ENCODE measurements at places on chromosomes 6 and 20.

GRCh38 chr6:80250391-80250997 is 144.0 kb downstream of the BCKDHB start:
- no peak for DNase-seq

DNA sequence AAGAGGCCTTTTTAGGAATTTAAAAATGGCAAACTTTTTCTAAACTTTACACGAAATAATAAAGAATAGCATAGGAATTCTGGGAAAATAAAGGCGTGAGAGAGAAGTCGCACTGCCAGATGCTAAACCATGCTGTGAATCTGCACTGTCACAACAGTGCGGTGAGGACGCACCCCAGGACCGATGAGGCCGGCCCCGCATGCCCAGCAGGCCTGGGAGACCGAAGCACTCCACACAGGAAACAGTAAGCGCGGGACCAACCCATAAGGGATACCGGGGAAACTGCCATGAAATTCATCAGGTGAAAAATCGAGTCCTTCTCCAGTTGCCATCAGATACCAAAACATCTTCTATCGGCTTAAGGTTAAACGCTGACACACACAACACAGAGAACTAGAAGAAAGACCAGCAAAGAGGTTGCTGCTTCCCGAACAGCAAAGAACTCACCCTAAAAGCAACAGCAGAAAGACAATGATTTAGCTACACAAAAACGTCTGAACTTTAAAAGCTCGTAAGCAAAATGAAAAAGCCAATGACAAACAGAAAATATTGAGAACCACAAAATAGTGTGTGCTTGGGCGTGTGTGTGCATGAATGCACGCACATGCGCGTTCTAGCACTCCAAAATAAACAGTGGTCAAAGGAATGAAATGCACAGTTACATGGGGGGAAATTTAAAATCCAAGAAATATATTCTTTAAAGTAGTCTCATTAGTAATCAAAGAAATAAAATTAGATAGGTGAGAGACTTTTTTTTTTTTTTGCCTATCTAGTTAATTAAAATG is 15.4 kb downstream of the RAMACL start:
- no peak for DNase-seq

DNA sequence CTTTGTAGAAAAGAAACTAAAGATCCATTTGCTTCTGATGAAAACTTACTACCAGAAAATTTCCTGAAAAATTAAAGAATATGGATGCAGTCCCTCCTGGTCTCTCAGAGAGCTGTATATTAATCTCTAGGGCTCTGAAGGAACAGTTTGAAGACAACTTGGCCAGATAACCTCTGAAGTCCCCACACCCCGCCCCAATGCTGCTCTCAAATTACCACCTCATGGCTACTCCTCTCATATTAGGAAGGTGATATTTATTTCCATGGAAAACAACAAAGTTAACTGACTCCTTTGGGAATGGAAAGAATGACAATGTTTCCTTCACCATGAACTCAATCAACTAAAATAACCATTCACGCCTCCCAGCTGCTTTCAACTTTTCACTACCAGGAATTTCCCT is 408.4 kb upstream of the FLRT3 start:
- no peak for DNase-seq

DNA sequence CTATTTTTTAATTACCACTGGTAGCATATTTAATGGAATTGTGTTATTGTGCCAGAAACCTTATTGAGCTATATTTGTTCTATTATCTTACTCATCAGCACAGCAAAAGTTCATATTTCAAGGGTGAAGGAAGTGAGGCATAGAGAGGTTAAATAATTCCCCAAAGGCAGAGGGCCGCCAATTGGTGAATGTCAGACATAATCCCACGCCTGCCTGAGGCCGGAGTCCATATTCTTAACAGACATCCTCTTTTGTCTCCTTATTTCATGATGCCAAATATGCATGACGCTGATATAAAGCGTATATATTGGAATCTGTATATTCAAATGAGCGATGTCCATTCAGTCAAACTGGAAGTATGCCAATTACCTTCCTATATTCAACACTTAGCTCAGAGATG is 505.0 kb upstream of the SLC35B3 start:
- DNase-seq = no peak

DNA sequence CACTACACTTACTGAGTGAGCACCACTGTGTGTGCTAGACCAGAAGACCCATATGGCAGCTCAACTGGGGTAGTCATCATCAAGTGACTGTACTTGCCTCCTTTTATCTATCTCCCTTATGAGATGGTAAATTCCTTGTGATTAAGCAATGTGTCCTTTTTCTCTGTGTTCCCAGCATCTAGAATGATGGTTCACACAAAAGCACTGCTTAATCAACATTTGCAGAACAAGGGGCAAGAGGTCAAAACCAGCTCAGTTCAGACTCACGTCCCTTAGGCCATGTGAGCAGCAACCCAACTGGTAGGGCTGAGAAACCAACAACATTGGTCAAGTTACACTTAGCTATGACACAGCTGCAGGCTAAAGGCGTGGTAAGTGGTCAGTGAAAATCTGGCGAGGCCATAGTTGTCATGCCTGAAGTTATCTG is 10.0 kb downstream of the TRAM2 start:
- no peak for DNase-seq

DNA sequence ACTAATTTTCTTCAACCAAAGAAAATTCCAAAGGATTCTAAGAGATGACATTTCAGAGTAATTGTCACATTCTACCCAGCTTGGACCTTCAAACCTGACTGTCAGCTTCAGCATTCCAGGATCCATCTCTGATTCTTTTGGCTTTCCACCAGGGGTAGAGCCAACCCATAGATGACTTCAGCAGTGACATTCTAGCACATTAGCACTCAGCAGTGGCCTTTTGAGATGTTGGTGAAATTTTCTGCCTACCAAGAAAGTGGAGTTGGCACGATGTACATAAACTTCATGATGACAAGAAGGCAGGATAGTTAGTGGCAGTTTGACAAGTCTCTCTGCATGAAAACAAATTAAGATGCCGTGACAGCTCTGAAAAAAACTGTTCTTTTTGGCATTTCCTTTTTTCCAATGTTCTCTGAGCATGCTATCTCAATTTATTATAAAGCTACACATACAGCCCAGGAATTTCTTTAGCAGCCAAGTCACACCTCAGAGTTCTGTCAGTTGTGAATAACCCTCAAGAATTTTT is 466.5 kb upstream of the RNF217 start:
- DNase-seq = no peak

- no peak for DNase-seq
Measured at GRCh38 chr20:48003021-48003420, 217.7 kb upstream of the SULF2 start.

- DNase-seq = no peak
Measured at GRCh38 chr6:89836639-89837222, 7.1 kb downstream of the CASP8AP2 start.

- peak; percentile 90 for DNase-seq
Measured at GRCh38 chr6:113936093-113936934, 34.6 kb downstream of the HDAC2 start.

DNA sequence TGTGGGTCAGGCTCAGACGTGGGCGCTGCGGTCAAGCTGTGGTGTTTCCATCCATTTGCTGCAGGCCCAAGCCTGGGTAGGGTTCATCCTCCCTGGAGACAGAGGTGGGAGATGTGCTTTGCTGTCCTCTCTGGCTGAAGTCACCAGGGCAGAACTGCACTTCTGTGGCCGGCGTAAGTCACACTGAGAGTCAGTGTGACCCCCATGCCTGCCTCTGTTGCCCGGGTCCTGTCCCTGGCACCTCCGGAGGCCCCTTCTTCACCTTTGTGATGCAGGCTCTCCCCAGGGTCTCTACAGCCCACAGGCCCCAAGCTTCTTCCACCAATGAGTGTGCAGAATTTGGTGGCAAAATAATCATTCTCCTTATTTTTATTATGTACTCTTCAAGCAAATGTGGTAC is 53.8 kb upstream of the DACT2 start:
- no peak for DNase-seq

DNA sequence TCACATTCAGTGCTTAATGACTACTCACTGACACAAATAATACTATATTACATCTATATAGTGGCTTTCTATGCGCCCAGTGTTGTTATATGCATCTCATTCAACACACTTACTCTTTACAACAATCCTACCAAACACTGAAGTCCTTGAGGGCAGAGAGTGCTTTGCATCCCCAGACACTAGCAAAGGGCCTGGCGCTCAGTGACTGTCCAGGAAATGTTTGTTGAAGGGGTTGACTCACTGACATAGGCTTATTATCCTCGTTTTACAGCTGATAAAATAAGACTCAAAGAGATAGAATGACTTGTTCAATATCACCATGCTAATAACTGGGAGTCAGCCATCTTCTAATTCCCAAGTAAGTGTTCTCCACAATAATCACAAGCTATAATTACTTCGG is 163.3 kb downstream of the ARHGAP18 start:
- DNase-seq = no peak

DNA sequence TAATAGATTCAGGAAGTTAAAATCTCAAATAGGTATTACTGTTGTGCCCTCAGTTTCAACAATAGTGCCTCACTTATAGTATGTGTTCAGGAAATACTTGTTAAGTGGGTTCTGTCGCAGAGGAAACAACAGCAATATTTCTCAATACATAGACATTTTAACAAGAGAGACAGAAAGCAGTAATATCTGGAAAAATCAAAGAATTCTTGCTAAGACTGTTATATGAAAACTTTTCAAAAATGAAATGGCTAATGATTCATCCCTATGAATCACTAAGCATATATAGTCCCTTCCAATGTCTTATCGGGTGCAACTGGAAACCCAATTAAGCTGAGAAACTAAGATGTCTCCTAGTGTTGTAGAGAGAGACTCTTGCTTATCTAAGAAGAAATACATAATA is 668.9 kb downstream of the TFAP2A start:
- DNase-seq = no peak

- no peak for DNase-seq
Measured at GRCh38 chr6:149884617-149885016, 13.3 kb downstream of the RAET1E start.

DNA sequence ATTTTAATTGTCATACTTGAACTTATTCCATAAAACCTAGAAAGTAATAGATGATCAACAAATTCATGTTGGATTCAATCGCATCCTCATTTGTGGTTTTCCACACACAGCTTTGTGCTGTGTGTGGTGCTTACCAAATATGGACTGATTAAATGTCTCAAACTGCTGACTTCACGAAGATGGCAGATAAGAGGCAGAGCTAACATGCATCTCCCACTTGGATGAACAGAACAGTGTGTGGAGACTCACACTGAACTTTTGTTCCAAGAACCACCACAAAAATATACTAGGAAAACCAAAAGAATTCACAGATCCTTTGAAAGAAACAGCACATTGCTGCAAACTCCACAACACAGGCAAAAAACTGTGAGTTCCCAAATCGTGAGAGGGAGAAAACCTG is 603.7 kb downstream of the TENT5A start:
- DNase-seq = no peak

DNA sequence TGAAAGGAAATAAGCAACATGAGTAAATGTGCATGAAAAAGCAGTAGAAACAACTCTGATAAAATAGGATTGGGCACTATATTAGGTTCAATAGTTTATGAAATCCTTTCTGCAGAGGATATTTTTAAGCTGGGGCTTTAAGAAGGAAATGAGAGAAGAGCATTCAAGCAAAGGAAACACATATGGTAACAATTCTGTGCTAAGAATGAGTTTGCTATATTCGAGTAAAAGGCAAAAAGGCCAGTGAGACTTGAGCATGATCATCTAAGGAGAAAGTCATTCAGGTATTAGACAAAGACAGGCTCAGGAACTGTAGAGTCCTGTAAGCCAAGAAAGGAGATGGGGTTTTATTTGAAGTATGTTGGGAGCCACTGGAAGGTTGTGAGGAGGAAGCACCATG is 387.1 kb upstream of the FLRT3 start:
- peak; percentile 33 for DNase-seq

- DNase-seq = peak; percentile 81
Measured at GRCh38 chr6:85015396-85015990, 251.1 kb upstream of the TBX18 start.

Data from eye (tissue), 1 donor.